Hematopoietic multipotent progenitor cell treated with erythropoietin and hydrocortisone succinate and interleukin-3 and kit ligand, for 15 days (in vitro differentiated cells): ENCODE measurements at places on chromosomes 6 and 20.

DNA sequence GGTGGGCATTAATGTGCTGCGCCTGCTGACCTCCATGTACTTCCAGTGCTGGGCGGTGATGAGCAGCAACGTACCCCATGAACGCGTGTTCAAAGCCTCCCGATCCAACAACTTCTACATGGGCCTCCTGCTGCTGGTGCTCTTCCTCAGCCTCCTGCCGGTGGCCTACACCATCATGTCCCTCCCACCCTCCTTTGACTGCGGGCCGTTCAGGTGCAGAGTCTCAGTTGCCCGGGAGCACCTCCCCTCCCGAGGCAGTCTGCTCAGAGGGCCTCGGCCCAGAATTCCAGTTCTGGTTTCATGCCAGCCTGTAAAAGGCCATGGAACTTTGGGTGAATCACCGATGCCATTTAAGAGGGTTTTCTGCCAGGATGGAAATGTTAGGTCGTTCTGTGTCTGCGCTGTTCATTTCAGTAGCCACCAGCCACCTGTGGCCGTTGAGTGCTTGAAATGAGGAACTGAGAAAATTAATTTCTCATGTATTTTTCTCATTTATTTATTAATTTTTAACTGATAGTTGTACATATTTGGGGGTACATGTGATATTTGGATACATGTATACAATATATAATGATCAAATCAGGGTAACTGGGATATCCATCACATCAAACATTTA, 35.2 kb upstream of the NOP56 start:
- DNase-seq, result no peak

- DNase-seq, result no peak
Observed at GRCh38 chr20:19552221-19553180, 205.6 kb upstream of the RIN2 start.

DNA sequence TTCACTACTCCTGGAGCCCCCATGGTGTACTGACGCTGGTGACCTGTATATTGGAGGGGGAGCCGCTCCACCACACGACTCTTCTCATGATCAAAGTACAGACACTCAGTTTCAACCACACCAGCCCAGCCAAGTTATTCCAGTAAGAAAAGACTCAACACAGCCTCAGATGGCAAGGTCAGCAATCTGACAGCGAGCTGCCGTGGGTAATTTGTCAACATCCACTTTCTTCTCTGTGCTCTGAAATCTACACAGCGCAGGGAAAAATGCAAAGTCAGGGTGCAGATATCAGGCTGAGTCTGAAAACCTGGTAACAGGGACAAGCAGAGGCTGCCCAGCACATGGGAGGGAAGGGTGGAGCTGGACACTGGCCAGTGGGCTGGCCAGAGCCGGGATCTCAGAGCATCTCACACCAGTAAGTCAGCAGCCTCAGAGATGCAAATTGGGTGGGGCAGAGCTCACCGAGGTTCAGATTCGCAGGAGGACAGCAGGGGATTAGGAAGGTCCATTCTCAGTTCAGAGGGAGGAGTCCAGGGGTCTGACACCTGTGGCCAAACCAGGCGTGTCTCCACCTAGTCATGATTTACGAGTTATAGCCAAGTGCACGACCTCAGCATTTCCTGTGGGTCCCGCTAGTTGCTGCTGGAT, 44.5 kb upstream of the RPS6KA2 start:
- DNase-seq, result no peak

DNA sequence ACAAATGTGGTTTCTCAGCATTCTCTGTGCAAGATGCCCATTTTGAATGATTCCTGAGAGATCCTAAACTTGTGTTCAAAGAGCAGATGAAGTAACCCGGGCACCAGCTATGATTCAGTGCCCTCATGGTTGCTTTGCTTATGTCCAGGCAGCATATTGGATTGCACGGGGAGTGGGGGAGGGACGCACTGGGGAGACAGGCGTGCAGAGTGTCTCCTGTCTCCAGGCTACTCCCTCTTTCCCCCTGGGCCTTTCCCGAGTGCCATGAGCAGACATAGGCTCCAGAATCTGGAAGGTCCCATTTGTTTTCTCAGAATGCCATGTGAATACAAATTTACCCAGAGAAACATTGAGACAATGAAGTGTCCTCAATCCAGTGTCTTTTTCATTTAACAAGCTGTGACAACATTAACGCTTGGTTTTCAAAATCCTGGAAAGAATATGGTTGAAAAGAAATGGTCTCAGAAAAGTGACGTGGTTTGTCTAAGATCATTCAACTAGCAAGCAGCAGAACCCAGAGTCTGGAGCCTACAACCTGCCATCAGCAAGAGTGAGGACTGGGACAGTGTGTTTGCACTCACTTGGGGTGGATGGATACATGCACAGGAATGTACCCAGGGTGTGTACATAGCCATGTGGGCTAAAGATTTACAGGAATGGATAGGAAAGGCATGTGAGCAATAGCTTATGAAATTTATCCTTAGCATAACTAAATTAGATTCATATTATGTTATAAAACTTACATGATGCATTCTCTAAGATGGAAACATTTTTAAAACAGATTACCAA, 4.2 kb downstream of the SYNDIG1 start:
- DNase-seq, result no peak

DNA sequence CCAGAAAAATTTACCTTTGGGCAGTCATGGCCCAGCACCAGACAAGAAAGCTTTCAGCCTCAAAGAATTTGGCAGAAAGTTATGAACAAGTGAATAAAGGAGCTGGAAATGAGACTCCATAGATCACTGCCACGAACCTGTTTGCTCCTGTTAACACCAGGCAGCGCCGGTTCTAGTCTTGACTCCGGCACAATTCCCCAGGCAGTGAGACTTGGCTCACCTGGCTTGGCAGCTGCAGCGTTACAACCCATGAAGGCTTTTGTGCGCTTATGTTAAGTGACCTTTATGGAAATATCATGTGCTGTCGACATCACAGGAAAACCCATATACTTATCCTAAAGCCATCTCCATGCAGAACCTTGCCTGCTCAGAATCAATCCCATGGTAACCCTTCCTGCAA, 22.2 kb upstream of the FOXC1 start:
- DNase-seq, result no peak

- no peak for DNase-seq
Observed at GRCh38 chr6:110399219-110400071, 15.9 kb downstream of the DDO start.

GRCh38 chr6:167840526-167841179, 13.9 kb downstream of the AFDN start:
- DNase-seq, result no peak

GRCh38 chr6:105553171-105553570, 150.3 kb upstream of the PREP start:
- DNase-seq, result no peak

DNA sequence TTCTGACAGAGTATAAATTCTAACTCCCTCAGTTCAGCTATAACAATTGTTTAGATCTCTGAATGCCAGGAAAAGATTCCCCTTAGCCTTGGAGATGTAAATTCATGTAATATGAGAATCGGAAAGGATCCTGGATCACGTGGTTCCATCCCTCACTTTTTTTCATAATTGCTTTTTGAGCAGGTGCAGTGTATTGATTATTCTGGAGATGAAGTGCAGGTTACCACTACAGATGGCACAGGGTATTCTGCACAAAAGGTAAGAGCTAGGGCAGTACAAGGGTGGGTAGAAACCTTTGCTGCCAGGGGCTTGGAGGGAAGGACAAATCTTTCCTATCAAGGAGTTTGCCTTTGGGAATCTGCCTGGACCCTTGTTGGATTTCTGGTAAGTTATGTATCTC, 52.7 kb downstream of the KDM1B start:
- no peak for DNase-seq

- no peak for DNase-seq
Observed at GRCh38 chr6:2732503-2733089, 18.1 kb downstream of the MYLK4 start.

DNA sequence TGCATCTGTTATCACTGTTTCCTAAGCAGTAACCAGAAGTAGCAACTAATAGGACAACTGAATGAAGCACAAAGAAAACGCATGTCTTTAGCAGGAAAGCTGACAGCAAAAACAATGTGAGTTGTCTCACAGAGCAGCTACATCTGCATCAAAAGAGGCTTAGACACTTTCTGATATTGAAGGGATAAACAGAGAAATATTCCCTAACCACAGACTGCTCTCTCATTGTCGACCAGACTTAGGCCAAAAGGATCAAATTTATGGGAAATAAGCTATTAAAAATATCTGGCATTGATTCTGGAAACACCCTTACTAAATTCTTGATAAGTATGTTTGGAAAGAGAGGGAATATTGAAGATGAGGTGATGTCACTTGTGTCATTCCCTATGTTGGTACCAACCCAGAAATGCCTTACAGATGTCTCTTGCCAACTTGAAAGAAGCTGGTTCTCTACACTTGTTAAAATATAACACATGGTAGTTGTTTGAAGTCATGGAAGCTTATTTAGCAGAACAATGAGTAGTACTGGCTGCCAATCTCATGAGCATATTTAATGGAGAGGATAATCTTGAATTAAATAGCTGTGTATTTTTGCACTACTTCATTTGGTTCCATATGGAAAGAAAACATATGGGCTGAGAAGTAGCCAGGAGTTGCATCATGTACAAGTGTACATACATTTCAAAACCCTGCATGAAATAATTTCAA, 929.3 kb upstream of the MAN1A1 start:
- DNase-seq, result no peak

GRCh38 chr20:24056491-24056890, 67.9 kb upstream of the GGTLC1 start:
- DNase-seq, result no peak

- no peak for DNase-seq
Observed at GRCh38 chr6:167786853-167787675, 39.6 kb upstream of the AFDN start.

GRCh38 chr20:55253781-55254180, 751.5 kb downstream of the CBLN4 start:
- DNase-seq, result no peak

DNA sequence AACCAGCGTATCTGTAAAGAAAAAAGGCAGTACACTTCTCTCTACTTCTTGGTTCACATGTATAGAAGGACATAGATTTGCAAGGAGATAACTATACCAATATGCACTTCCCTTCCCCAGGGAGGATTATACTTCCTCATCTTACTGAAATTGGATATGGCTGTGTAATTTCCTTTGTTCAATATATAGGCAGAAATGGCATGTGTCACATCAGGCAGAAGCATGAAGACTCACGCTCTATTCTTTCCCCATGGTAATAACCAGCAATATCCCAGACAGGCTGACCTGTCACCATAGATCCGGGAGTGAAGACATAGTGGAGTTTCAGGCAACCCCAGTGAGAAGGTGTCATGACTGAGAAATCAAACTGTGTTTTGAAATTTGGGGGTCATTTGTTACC, 518.3 kb downstream of the KIF16B start:
- DNase-seq, result no peak

GRCh38 chr20:18057101-18057993, at the start of gene OVOL2:
Gene OVOL2 (minus strand): TSS chr20:18057916. CDS start chr20:18057634, 282 bp downstream.
- no peak for DNase-seq

GRCh38 chr6:3768502-3768901, 17.0 kb upstream of the PXDC1 start:
- DNase-seq, result no peak

DNA sequence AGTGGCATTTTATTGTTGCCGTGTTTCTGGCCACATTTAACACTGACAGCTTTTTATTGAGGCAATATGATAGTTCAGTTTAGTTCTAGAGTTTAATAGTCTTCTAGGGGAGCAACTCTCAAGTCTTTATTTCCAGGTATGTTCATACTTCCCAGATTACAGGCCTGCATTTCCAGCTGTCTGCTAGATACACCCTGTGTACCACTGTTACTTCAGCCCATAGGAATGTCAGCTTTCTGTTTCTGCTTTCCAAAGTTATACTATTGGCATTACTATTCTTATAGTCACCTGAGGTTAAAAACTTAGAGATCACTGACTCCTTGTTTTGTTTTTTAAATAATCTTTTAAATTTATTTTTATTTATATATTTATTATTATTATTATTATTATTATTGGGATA, 7.6 kb downstream of the ZNF451 start:
- DNase-seq, result no peak

GRCh38 chr20:19624221-19624965, 133.7 kb upstream of the RIN2 start:
- DNase-seq, result no peak

DNA sequence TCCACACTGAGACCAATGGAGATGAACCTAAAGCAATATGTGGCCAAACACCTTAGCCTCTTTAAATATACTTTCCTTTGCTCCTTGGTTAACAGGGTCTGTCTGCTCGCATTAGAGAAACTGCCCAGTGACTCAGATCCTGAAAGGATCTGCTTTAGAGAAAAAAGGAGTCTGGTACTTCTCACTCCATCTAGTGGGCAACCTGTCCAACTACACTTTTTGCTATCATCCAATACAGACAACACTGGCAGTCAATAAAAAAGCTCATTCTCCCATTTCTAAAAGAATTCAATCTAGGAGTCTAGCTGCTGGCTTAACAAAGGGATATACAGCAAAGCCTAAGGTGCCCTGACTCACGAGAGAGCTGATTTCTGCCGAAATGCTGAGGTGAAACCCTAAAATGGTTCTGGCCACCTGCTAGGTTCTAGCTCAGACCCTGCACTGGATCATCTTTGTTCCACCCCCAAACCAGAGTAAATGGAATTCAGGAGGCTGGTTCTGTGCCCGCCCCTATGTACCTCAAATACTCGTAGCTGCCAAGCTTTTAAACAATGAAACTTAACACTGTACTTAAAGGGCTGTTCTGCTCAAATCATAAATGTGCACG, 11.5 kb downstream of the GNL1 start:
- peak; percentile 69 for DNase-seq
